NCI-H524 (cell line): ENCODE measurements at places on chromosomes 7 and 10.
A peak's percentile ranks its signal among the peaks of the same experiment; 100 is the strongest.

- peak; percentile 27 for DNase-seq
Observed at GRCh38 chr7:38973760-38974159, 3.9 kb upstream of the POU6F2 start.

DNA sequence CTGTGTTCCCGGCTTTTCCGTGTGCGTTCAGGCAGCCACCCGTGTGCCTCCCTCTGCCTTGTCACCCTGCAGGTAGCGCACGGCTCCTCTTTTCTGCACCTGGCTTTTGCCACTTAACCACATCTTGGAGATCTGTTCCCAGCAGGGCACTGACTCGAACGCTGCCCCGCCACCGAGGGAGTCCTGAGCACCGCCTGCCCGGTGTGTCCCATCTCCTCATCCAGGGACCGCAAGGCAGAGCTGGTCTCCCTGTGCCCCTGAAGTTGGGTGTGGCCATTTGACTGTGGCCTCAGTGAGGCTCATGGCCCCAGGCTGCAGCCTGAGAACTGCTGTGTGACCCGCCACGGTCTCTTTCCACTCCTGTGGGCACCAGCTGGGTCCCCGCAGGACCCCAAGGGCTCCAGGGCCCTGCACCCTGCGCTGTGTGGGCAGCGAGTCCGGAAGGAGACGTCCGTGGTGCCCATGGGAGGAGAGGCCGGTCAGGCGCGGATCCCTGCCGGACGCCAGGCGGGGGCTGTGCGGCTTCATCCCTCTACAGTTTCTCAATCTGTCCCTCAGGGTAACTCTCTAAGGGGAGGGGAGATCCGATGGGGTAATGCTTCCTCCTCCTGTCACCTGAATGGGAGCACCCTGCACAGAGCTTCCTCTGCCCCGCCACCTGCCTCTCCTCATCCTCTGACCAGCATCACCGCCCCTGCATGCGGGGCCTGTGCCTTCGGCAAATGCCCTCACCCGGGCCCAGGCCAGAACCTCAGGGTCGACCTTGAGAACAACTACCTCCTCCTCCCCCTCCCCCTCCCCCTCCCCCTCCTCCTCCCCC, 1.8 kb upstream of the INTS1 start:
- no peak for DNase-seq

GRCh38 chr7:50342616-50343114, 38.1 kb downstream of the IKZF1 start:
- DNase-seq = no peak

GRCh38 chr10:34526186-34526585, 288.9 kb downstream of the PARD3 start:
- DNase-seq = no peak

- no peak for DNase-seq
Observed at GRCh38 chr7:39301543-39301942, 264.7 kb upstream of the YAE1 start.

DNA sequence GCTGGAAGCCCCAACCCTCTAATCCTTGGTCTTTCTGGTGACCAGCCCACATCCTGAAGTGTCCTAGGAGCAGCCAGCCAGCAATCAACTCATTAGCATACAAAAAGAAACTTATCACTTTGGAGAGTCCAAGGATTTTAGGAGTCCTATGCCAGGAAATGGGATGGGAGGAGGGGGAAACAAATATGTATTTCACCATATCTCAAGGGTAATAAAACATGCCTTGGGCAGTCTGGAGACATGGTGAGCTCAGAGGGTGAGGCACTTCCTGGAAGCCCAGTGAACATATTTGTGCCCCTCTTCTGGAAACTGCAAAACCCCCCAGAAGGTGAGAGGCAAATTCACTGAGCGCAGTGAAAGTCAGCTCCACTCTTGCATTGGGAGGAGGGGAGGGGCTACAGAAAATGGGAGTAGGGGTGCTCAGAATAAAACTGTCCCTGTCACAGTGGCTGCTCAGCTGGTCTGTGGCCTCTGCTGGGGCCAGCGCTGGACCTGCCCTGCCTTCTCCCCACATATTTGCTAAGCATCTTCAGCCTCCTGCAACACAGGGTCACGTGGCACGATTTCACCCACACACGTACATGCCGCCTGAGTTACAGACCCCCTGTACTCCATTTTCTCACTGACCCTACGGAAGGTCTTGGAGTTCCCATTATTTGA, 17.7 kb upstream of the ZMIZ1 start:
- DNase-seq = no peak

DNA sequence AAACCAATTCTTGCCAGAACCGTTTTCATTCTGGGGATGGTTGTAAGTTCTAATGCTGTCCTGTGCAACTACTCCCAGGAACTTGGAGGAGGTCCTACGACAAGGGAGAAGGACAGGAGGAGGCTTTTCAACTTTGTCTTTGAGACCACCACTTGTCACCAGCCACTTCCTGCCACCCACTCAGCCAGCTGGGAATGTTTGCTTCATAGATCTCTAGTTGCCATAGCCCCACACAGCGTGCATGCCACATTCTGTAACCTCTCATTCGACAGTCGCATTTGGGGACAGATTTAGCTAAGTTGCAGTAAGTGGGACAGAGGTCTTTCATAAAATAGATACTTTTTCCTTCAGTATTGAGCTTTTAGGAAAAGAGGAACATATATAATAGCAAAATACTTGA, 78.0 kb downstream of the TAF3 start:
- no peak for DNase-seq

- no peak for DNase-seq
Observed at GRCh38 chr7:106959753-106960152, 84.8 kb upstream of the PRKAR2B start.

DNA sequence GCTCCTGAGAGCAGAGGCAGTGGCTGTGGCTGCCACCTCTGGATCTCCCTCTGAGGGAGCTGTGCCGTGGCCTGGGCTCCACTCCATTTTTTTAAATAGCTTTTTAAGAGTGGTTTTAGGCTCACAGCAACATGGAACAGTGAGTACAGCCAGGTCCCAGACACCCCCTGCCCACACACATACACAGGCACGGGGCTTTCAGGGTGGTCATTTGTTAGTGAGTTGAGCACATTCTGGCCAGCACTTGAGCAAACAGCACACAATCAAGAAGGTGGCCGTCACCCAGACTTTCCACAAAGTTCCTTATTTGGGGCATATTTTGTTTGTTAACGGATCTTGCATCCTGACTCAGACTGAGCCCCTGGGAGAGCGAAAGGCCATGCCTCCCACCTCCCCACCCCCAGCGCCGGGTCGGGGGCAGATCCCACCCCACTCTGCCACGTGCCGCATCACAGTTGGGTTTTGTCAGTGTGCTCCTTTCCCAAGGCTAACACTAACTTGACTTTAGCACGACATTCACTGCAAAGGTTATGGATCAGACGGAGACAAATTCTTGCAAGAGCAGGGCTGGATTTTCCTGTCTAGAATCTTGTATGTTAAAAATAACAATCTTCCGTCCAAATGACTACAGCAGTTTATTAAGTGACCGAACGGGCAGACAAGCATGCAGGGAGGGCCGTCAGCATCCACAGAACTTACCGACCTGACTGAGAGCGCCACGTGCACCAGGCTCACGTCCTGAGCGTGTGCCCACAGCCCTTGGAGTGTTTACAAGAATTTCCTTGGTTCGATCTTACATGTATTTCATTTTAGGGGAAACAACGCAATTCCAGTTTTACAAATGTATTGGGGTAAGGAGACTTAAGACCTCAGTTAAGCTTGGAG, 156.5 kb upstream of the NPS start:
- no peak for DNase-seq

DNA sequence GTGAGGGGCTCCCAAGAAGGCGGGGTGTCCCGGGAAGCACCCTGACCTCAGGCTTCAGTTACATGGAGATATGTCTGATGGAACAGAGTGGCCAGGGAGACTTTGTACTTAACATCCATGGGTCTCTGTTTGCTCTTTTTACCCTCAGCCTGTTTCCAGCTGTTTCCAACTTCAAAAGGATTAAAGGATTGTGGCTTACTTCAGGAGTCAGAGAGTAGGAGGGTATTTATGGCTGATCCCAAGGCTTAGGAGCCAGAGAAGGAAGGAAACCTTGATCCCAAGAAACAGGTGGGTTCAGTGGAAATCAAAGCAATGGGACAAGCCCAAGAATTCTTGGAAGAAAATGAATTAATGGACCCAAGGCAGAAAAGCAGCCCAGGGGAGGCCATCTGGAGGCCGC, 37.7 kb upstream of the ZNF438 start:
- DNase-seq = peak; percentile 20

DNA sequence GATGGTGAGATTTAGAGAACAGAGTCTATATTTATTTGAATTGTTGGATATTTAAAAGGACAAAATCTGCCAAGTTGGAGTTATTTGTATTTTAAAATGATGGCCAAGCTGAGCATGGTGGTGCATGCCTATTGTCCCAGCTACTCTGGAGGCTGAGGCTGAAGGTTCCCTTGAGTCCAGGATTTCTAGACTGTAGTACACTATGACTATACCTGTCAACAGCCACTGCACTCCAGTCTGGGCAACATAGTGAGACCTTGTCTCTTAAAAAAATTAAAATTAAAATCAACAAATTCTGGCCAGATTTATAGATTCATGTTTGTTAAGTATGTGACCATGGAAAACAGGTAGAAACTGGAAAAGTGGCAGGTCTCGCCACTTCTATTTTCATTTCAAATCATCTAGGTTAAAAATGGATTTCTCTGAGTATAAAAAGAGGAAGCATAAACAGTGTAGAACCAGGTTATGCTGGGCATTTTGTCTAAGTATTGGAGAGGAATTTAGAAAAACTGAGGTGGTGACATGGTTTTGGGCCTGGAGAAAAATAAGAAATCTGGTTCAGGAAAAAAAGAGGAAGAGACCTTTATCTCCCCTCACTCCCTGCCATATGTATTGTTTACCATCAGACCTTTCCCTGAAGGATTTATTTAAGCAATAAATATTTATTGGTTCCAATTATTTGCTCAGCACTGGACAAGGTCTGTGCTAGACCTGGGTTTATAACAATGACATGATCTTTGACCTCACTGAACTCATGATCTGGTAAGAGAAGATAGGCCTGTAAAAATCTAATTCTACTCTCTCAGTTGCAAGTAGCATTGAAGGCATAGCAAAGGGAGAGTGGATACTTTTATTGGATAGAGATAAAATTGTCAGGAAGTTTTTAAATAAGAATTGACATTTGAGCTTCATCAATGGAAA, 134.2 kb downstream of the TSPAN12 start:
- DNase-seq = no peak

DNA sequence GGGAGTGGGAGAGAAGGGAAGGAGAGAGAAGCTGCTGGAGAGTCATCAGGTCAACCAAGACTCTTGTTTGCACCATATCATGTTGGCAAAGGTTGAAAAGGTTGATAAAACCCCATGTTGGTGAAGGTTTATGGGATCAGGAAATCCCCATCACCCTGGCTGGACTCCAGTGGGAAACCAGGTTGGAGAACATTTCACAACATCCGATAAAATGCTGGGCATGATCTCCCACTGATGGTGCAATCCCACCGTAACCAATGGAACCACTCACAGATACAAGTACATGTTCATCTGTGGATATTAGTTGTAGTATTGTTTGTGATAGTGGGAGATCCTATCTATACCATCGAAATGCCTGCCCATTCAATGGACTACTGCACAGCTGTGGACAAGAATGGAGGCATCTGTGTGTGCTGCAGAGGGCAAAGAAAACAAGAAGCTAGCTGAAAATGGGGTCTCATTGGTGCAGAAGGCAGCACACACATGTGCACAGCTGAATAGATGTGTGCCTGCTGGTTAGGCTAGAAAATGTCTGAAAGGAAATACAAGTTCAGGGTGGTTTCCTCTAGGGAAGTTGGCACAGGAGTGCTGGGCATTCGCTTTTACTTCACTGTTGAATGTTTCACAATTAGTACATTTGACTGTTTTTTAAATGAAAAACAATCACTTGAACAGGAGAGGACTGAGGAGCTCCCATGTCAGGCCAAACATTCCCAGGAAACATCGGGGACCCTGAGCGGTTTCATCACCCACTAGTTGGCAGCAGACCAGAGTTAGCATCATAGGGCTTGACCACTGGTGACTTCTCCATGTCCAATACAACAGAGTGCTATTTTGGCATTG, 80.4 kb upstream of the MGMT start:
- DNase-seq = no peak

GRCh38 chr10:26156019-26156418, 60.6 kb upstream of the GAD2 start:
- no peak for DNase-seq

DNA sequence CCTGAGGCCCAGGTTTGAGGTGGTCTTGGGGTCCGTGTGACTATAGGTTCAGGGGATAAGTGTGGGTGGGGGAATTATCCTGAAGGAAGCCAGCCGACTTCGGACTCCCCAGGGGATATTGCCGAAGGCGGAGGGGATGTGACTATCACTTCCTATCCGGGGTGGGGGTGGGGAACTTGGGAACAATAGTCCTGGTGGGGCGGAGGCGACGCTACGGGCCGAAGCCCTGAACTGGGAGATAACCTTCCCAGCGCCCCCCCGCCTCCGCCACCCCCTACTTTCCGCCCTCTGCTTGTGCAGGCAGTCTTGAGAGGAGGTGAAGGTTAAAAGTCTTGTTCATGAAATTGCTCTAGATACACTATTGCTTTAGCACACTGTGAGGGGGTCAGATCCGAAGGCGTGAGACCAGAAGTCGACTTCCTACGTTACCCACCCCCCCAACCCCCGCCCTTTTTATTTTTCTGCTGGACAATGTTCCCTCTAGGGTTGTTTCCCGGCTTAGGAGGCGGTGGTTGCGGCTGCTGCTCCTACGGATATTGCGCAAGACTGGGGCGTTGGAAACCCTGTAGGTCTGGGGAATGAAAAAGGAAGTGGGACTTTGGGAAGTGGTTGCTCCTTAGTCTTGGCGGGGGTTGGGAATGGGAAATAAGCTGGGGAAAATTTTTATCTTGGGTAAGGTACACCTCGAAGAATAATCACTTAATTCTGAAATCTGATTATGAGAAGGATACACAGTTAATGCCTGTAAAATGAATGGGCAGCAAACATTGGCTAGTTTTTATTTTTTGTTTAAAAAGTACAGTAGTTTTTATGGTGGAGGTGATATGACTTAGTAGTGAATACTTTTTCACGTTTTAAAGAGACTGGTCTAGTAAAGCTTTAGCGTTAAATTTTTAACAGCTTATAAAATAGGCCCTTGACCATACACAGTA, 1.5 kb downstream of the PTPN12 start:
- peak; percentile 70 for DNase-seq

- DNase-seq = no peak
Observed at GRCh38 chr7:39153647-39154046, 175.9 kb downstream of the POU6F2 start.
